ENCODE measurements at places on chromosomes 5 and 9. TPM values are rescaled to one million over a fixed set of nuclear protein-coding genes. Genes with fewer than 3 reads are reported as not detected.

DNA sequence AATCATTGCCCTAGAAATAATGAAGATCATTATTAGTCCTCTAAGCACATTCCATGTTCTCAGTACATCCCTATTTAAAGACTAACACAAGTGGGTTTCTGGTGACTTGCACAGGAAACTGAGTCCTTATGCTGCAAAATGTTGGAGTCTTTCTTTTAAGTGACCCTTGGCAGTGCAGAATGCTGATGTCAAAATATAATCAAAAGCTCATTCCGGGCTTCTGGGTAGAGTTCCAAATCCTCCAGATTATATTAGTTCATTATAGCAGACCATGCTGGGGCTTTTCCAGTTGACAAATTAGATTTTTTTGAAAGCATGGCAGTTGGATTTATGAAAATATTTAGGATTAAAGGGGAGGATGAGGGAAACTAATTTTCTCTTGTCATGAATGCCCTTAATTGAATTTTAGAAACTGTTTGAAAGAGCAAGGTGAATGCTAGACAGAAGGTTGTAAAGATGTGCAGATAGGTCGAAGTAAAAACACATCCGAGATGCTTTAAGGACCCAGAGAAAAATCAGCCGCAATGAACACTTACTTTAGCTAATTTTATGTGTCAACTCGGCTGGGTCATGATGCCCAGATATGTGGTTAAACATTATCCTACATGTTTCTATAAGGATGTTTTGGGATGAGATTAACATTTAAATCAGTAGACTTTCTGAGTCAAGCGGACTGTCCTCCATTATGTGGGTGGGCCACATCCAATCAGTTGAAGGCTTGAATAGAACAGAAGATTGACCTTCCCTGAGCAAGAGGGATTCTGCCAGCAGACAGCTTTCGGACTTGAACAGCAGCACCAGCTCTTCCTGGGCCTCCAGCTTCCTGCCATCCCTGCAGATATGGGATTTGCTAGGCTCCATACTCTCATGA lies 88.7 kb downstream of the DAP start:
- DNase-seq: no peak

DNA sequence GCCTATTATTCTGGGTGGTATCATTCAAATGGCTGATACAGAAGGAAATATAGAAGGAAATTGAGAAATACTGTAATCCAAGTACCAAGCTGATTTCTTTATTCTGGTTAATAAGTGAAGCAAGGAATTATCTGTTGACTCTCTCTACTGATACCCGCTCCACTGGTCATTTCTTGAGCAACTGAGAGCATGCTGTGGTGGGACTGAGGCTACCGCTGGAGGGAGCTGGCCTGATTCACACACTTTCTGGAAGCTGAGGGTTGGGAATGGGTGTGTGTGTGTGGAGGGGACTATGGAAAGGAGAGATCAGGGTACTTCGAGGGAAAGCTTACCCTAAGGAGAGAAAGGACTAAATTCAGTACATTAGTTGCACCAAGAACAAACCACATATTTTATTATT lies 104.1 kb downstream of the UGCG start:
- DNase-seq: no peak

- peak; percentile 88 for DNase-seq
These were observed 110.0 kb downstream of the PAX5 start for GRCh38 chr9:36924071-36924470.

DNA sequence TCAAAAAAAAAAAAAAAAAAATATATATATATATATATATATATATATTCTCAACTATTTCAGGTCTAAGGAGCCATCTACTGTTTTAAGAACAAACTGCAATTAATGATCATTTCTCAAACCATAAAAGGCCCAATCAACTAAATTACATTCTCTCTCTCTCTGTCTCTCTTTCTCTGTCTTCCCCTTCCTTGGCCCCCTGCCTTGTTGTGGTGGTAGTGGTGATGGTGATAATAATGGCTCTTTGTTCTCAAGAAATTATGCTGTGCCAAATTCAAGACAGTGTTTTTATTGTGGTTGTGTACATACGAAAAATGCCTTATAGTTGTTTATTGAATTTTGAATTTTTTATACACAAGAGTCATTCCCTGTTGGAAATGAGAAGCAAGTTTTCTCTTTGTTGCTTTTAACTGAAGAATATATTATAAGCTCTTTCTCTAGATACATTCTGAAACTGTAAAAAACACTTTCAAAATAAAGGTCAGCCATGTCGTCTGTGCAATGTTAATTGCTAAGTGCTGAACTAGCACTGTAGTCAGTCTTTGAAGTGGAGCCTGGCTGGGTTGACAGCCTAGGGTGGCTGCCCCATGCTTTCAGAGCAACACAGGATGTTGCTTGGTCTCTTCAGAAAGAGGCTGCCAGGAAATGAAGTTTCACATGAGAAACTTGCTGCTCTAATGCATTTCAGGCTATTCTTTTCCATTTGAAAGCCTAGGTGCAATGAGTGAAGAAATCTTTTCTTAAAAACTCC lies 96.0 kb downstream of the HINT1 start:
- DNase-seq: no peak

- DNase-seq: no peak
These were observed 28.6 kb upstream of the CTNNA1 start for GRCh38 chr5:138724470-138725146.

Gene PAX5
- total RNA-seq: not detected

Gene F2RL2
- total RNA-seq: 74.9 TPM
